ENCODE measurements at places on chromosomes 12 and 14.

GRCh38 chr12:128823216-128823915, 392 bp downstream of the SLC15A4 start:
- H3K4me3 ChIP-seq = peak overlapping the region; percentile 84
- H3K27me3 ChIP-seq = no peaks in the 10 kb centered on the region
- H3K27ac ChIP-seq = peak overlapping the region; percentile 91
- peaks cover 14% of the 10 kb centered on the region for H3K4me1 ChIP-seq

- H3K4me1 ChIP-seq = no peaks in the 10 kb centered on the region
- no peaks in the 10 kb centered on the region for H3K36me3 ChIP-seq
- H3K4me3 ChIP-seq = no peak overlapping the region
- H3K27me3 ChIP-seq = no peaks in the 10 kb centered on the region
- H3K27ac ChIP-seq = no peak overlapping the region
Observed at GRCh38 chr12:130634866-130635265, 81.2 kb downstream of the RIMBP2 start.

DNA sequence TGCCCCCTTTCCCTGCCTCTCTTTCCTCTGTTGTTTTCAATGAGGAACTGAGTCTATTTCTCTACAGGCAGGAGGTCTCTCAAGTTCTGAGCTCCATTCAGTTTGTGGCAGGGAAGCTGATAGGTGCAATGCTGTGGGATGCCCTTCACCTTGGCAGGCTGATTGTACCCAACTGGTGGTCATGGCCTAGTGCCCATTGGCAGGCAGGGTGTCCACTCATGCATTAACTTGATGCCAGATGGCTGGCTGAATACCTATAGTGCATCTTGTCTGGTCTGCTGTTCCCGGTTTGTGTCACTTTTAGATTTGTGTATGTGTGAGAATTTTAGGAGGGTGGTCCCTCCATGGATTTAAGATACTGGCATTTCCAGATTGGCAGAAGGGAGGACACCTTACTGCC, 20.0 kb upstream of the ITGA5 start:
- DNase-seq = no peak
- H3K36me3 ChIP-seq = no peaks in the 10 kb centered on the region
- H3K4me3 ChIP-seq = no peak overlapping the region
- no peak overlapping the region for H3K27ac ChIP-seq

GRCh38 chr12:56134897-56135296, 6.8 kb downstream of the ESYT1 start:
- no peak for DNase-seq
- peaks cover 46% of the 10 kb centered on the region for H3K36me3 ChIP-seq
- no peak overlapping the region for H3K27ac ChIP-seq
- H3K4me3 ChIP-seq = no peak overlapping the region
- no peaks in the 10 kb centered on the region for H3K4me1 ChIP-seq
- no peaks in the 10 kb centered on the region for H3K27me3 ChIP-seq

GRCh38 chr14:62168564-62169155, 406.4 kb downstream of the SNAPC1 start:
- no peaks in the 10 kb centered on the region for H3K4me1 ChIP-seq
- no peaks in the 10 kb centered on the region for H3K36me3 ChIP-seq

DNA sequence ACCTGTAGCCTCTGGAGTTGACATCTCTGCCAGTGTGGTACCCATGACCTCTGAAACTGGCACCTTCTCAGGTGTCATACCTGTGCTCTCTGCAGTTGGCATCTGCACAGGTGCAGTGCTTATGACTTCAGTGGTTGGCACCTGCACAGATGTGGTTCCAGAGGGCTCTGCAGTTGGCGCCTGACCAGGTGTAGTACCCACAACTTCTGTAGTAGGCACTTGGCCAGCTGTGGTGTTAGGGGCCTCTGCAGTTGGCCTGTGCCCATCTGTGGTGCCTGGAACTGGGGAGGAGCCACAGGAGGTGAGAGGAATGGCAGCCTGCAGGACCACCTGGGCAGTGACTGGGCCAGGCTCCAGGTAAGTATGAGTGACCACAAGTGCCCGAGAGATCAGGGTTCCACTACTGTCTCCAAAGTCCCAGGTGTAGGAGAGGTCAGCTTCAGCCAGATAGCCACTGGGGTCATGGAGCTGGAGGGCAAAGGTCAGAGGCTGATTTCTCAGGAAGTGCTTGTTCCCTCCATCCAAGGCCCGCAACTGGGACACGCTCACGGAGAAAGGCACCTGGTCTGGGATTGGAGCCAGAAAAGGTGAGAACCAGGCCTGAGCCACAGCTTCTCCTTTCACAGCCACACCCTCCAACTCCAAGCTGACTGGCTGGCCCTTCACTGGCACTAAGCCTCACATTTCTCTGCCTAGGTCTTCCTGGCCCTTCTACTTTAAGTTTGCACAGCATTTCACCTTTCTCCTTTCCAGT, 8.6 kb downstream of the PMEL start:
- H3K4me3 ChIP-seq = no peak overlapping the region
- no peaks in the 10 kb centered on the region for H3K27me3 ChIP-seq
- H3K36me3 ChIP-seq = peaks cover 3% of the 10 kb centered on the region
- H3K27ac ChIP-seq = no peak overlapping the region
- no peak for DNase-seq
- H3K4me1 ChIP-seq = peaks cover 9% of the 10 kb centered on the region

Measured in astrocyte (in vitro differentiated cells and primary cell).